ENCODE measurements at places on chromosomes 2 and 18.

- DNase-seq, result no peak
Measured at GRCh38 chr2:156589381-156590079, 153.4 kb downstream of the GPD2 start.

DNA sequence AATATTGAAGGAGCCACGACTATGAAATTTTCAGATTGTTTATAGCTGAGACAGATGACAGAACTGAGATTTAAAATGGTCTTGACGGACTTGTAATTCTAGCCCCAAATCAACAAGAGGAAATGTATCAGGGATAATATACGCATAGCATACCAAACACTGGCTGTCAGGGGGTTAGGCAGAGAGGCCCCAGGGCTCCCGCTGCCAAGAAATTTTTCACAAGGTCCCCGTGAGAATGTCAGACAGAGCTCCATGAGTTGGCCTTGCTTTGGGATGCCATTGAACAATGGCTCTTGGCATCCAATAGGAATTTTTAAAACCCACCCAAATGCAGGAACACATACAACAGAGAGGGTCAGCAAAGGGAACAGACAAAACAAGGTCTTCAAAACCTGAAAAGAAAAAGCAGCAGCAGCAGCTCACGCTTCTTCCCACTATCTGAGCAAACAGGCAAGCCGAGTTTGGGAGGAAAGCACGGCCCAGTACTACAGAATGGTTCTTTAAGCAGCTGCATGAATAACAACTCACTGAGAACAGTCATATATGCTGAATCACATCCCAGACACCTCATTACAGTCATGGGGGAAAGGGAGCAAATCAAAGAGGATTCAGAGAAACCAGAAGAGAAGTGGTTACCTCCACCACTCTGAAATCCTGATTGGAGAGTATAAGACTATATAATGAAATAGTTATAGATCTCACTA, 445.6 kb downstream of the RND3 start:
- no peak for DNase-seq

DNA sequence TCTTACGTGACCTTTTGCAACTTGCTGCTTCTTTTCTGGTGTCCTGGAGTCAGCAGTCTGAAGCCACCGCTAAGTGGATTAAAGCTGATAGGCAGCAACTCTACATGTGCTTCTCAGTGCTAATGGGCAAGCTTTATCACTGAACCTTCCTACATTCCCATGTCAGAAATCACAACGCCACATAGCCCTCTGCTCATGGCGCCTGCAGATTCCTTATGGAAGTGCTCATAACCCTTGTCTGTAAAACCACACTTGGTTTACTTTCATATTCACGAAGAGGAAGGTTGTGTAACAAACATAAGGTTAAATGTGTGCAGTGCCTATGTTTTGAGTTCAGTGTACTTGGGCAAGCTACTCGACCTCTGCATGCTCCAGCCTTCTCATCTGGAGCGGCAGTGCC, 319.8 kb downstream of the FBXO15 start:
- DNase-seq, result no peak

GRCh38 chr2:40242315-40242714, 209.6 kb downstream of the SLC8A1 start:
- DNase-seq, result no peak

GRCh38 chr2:22817197-22817596, 567.8 kb upstream of the KLHL29 start:
- DNase-seq, result no peak

DNA sequence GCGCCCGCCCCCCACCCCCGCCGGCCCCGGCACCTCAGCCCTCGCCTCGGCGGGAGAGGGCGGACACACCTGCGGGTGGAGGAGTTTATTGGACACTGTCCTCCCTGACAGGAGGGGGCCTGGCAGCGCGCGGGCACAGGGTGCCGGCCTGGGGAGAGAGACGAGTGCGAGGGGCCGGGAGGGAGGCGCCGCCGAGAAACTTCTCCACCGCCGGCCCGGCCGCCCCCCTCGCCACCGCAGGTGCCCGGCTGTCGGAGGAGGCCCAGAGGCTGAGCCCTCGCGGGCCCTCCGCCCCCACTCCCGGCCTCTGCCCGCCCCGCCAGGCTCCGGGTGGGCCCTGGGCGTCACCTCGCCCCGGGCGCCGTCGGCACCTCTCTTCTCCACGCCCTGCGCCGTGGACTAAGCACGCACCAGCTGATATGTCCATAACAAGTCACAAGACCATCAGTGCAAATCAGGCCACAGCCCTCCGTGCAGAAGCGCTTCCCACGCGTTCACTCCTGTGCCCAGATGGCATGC, 311.3 kb downstream of the CELF4 start:
- no peak for DNase-seq

DNA sequence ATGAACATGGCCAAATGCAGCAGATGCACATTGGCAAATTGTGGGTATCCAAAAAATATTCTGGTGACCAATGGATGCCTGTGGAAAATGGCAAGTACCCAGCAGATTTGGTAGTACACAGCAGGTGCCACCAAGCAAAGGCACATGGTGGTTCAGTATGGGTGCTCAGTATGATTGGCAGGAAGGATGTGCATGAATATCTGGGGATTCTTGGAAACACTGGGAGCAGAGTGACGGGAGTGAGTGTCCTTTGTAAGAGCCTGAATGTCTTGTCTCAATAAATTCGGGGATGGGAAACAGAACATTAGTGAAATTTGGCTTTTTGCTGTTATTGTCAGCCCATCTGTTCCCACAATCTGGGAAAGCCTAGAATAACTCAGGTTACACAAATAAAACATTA, 36.8 kb upstream of the ACADL start:
- DNase-seq, result no peak

DNA sequence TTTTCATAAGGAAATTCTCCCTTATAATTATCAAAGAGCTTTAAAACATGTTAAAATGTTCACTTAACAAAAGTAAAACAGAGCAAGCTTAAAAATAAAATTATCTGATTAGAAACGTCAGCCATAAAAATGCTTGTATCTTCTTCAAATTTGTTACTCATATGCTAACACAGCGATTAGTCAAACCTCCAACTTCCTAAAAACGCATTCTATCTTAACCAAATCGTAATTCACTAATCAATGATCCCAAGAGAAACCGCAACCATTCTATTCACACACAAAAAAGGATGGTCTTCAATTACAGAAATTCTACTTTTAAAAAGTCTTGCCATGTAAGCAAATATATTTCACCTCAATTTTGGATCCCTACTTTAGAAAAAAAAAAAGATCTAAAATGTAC, 1.9 kb downstream of the STK17B start:
- no peak for DNase-seq

GRCh38 chr2:71892896-71893295, 254.8 kb downstream of the CYP26B1 start:
- DNase-seq, result no peak

DNA sequence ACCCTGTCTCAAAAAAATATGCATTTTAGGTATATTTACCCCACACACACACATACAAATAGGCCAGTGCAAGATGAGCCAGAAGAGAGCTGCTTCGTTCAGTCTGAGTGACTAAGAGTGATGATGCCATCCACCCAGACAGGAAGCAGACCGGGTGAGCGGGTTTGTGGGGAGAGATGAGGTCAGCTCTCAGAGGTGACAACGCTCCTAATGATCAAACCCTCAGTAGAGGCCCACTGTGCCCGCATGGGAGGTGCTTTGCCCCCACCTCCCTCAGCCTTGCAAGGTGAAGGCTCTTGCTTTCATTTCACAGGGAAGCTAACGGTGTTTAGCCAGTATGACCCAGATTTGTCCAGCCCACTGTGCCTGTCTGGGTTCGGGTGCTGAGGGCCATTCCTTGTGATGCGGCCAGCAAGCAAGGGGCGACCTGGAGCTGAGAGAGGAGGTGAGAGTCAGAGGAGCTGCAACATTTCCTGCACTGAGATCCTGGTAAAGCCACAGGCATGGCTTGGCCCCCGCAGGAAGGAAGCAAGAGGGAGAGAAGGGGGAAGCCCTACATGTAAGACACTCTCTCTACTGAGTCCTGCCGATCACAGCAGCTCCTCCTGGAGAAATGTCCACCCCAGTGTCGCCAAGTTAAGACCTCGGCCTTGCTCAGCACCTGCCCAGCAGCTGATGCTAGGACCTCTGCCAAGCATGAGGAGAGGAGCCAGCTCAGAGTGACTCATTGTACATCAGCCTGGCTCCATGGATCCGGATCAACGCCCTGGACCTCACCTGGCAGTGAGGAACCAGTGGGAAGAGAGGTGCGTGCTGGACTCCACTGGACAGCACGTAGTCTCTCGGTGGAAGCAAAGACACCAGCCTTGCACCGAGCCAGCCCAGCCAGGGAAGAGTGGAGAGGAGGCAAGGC, 37.0 kb downstream of the NIFK start:
- peak; percentile 57 for DNase-seq

DNA sequence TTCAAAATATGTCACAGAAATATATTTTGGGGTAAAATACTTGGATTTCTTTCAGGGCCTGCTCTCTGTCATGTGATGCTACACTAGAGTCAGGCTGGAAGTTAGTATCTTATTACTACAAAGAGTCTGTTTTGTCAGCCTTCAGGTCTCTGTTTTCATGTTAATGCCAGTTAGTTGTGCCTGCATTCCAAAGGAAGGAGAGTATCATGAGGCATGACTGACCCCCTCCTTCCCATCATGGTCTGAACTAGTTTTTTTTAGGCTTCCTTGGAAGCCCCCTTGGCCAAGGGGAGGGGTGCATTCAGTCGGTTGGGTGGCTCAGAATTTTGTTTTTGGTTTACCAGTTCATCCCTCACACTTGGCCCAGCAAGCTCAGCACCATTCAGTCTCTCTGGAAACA, 318.0 kb downstream of the ALK start:
- no peak for DNase-seq

GRCh38 chr18:50788284-50788683, 31.5 kb downstream of the MRO start:
- DNase-seq, result no peak

DNA sequence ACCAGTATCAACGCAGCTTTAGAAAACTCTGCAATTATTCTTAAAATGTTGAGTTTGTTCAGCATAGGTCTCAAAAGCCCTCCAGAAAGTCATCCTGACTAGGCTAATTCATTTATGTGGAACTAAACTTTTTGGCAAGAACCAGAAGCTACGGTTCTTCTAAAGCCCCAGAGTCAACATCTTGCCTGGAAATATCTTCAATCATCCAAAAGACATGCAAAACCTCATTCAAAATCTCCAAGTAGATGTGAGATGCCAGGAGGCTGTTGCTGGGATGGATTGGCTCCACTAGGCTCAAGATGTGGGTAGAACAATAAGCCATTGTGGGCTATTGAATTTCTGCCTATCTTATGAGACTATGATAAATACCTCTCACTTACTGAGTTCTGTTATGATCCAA, 2.1 kb upstream of the SCG2 start:
- DNase-seq, result no peak

GRCh38 chr2:176445956-176446355, 176.7 kb downstream of the MTX2 start:
- DNase-seq, result no peak

DNA sequence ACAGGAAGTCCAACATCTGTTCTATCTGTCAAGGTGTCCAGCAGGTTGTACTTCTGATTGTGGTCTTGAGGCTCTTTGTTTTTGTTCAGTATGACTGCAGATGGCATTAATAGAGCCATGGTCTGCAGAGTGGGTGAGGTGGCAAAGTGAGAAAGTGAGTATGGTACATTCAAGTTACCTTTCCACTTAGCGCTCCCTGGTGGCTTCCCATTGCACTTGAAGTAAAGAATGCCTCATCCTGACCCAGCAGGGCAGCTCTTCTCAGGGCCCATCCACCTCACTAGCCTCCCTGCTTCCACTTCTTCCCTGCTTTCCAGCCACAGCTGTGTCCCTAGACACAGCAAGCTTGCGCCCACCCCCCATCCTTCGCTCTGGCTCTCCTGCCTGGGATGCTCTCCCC, 148.0 kb upstream of the ALPP start:
- no peak for DNase-seq

DNA sequence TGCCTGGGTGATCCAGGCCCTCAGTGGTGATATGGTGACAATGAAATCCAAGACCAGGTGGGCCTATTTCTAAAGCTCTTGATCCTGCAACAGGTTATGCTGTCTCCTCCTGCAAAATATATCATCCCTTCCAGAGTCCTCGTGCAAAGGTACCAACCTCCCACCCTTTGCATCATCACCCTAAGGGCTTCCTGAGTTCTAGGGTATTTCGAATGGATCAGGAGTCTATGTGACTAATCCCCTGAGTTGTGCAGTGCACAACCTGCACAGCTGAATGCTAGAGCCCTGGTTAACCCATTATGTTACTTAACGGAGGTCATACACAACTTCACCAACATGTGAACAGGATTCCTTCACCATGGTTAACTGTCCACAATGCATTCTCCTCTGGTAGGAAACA, 13.4 kb upstream of the NPAS2 start:
- no peak for DNase-seq

DNA sequence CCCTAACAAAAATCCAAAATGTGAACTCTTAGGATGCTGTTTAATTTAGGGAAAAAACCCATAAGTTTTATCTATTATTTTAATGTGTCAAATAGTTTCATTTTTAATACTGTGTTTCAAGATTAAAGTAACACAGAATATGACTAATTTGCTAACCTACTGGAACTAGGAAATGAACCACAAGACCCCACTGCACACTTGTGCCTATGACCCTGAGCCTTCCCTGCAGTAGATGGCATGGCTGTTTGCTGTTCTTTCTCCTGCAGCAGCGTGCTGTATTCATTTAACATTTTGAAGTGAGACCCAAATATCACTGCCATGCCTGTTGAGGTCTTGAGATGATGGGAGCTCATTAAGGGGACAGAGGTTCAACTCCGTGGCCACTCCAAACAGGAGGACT, 565.2 kb upstream of the NRP2 start:
- no peak for DNase-seq

Data from breast epithelium (tissue), 4 donors.